GM12878 (cell line): ENCODE measurements at places on chromosomes 7 and 10.

- no peak for DNase-seq
These were observed 9.8 kb downstream of the UCMA start for GRCh38 chr10:13224210-13224995.

GRCh38 chr7:132743974-132744373, 167.7 kb upstream of the PLXNA4 start:
- no peak for DNase-seq

DNA sequence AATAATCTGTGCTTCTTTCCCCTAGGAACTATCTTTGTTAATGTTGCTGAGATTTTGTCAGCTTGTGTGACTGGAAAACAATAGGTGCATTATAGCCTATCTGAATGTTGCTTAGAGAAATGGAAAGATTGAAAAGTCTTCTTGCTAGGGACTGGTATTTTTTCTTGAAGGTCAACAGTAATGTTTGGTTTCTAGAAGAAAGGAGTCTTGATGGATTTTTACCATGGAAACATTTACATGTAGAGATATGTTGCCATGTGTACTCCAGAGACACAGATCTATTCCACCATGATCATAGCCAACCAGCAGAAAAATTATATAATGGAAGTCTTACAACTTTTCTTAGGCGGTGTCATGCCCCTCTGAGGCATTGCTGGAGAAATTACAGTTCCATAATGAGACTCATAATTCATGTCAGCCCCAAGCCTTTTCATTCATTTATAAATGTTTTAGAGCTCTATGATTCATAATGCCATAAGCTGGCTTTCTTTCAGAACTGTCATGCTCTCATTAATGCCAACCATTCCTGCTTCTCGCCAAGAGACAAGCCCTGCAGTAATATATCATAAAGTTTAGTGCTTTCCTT, 175.1 kb upstream of the PTPRZ1 start:
- DNase-seq = no peak

GRCh38 chr10:121947343-121948330, 19.8 kb upstream of the ATE1 start:
- DNase-seq = no peak

DNA sequence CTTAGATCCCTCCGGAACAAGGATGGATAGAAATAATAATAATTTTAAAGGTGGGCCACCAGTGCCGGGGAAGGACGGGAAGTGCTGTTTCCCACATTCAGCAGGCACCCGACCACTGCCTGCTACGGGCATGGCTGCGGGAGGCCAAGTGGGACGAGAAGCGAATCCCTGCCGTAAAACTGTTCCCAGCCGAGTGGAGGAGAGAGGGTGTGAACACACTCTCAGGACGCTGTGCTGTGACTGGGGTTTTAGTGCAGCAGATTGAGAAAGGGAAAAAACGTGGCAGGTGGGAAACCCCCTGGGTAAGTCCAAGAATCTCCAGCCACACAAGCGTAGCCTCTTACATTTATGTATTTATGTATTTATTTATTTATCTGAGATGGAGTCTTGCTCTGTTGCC, 158.8 kb downstream of the DNAJB6 start:
- peak; percentile 32 for DNase-seq

DNA sequence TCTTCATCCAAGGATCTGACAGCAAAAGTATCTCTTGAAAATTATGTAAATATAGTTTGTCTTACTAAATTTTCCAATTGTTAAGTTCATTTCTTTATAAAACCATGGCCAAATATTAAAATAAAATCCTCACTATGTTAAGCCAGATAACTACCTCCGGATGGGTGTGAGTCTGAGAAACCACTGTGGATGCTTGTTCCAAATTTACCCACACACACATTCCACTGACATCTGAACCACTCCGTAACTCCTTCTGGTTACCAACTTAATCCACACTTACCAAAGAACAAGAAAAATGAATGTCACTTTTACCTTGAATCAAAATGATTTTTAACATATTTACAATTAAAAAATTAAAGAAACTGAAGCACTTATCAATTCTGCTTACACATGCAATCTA, 19.7 kb downstream of the CYTH3 start:
- no peak for DNase-seq

DNA sequence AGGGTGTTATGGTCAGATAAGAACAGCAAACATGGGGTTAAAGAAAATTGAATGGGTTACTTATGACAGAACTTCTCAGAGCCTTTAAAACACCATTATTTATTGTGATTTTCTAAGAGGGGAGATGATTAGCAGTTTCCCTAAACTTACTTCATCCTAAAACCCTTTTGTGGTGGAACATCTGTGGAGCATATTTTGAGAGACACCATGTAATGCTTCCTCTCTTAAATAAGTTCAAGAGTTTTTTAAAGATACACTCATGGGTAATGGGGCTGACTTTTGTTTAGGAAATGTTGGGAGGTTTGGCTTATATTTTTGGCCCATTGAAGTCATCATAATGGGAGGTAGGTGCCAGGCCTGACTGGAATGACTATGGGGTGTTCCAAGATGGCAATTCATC, 8.4 kb upstream of the PDCD4 start:
- no peak for DNase-seq

DNA sequence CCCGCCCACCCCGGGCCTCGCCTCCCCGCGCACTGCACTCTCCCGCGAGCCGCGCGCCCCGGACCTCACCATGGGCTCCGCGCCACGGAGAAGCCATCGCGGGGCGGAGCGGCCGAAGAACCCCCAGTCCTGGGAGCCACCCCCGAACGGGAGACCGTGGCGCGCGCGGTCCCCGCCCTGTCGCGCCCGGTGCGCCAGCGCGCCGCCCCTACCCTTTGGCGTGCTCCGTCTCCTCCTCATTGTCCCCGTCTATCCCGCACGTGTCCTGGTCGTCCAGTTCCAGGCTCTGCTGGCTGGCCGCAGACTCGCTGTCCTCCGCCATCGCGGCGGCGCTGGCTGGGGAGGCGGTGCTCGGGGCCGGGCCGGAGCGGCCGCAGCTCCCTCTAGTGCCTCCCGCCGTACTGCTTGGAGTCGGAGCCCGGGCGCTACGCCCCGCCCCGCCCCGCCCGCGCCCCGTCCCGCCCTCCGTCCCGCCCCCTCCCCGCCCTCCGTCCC, at the start of gene NMT2:
Gene NMT2, minus strand, starts transcription at position 403 of the 495 bp plus-strand sequence. Its CDS starts 81 bp downstream, at position 322.
- DNase-seq = no peak

GRCh38 chr10:6406220-6407033, 173.6 kb downstream of the PRKCQ start:
- no peak for DNase-seq

- no peak for DNase-seq
These were observed 23.4 kb upstream of the ARHGAP12 start for GRCh38 chr10:31952066-31952465.

DNA sequence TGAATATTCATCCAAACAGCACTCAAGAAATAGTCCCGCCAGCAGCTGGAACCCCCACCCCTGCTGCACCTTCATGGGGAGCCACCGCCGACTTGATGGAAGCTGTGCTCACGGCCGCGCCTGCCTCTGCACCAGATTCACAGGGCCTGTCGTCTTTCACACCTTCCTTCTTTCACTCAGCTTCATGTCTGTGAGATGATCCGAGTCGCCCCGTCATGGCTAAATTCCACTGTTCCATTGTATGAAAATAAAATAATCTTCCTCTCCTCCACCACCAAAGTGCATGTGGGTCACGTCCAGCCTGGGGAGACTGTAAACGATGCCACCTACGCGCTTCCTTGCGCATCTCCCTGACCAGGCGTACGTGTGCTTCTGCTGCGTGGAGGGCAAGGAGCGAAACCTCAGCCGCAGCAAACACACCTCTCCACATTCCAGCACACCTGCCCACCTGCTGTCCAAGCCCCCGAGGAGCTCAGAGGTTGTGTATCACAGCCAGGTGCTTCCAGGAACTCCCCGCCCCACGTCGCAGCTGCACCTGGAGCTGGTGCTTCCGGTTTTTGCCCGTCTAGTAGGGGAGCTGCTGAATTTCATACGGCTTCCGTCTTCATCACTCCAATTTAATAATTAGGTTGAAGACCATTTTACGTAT, 137.0 kb downstream of the PTPRN2 start:
- no peak for DNase-seq

DNA sequence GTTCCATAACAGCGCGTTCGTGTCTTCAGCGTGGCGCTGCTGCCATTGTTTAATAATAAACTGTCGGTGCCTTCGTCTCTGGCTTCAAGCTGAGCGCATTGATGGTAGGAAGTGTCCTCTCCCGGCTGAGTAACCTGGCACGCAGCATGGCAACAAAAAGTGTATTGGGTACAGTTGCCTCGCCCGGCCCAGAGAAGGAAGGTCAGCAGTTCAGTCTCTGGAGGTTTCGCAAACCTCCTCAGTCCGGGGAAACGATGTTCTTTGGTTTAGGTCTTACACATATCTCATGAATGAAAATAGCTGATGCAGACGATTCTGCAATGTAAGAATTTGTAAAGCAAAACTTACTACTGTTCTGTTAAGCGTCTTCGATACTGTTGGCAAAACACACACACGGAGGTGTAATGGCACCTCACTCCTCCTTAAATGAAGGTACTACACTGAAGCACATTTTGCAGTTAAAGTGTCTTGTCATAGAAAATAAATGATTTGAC, 739 bp upstream of the CCDC186 start:
- no peak for DNase-seq

DNA sequence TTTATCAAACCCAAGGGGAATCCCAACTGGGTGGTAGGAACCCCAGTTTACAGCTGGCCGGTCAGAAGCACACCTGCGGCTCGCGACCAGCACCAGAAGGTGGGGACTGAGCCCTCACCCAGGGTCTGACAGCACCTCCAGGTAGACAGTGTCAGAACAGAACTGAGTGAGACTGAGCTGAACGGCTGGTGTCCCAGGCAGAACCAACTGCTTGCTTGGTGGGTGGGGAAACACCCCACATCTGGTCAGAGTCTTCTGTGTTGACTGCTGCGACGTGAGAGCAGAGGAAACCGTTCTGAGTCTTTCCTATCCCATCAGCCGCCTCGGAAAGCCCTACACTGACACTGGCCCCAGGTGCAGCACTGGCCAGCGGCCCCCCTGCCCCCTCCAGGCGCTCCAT, 160.7 kb downstream of the MAD1L1 start:
- peak; percentile 31 for DNase-seq

- no peak for DNase-seq
These were observed 27.0 kb upstream of the SUN1 start for GRCh38 chr7:805261-805660.

DNA sequence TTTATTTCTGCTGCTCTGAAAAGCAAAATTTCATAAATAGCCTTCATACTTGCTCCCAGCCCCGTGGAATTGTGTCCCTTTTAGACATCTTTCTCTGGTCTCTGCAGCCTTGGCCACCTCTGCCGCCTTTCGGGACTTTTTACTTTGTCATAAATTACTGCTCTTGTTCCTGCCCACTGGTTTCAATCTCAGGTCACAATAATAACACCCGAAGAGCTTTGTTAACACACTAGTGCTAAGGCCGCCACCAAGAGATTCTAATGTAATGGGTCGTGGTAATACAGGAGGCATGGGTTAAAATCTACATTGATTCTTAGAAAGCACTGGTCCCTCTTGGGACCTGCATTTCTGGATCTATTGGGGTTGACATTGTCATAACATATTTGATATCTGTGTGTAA, 276.0 kb upstream of the VWC2 start:
- DNase-seq = no peak

GRCh38 chr10:75788394-75789205, 357.2 kb downstream of the LRMDA start:
- no peak for DNase-seq

DNA sequence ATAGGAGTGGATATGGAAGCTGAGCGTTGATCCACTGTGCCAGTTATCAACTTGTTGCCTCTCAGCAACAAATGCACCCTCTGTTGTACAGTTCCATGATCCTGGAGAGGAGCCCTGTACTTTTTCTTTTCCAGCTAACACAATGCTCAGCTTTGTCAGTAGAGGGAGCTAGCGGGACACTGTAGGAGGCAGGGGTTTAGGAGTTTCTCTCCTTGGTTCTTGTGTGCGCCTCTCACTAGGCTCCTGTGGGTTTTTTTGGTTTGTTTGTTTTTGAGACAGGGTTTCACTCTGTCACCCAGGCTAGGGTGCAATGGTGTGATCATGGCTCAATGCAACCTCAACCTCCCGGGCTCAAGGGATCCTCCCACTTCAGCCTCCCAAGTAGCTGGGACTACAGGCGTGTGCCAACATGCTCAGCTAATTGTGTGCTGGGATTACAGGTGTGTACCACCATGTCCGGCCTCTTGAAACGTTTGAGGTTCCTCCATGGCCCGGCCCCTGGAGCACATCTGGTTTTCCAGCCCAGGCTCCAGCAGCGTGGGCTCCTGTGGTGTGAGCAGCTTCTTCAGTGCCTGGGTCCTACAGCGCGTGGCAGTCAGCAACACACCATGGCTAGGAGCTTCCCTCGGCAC, 12.0 kb upstream of the MARVELD1 start:
- no peak for DNase-seq

DNA sequence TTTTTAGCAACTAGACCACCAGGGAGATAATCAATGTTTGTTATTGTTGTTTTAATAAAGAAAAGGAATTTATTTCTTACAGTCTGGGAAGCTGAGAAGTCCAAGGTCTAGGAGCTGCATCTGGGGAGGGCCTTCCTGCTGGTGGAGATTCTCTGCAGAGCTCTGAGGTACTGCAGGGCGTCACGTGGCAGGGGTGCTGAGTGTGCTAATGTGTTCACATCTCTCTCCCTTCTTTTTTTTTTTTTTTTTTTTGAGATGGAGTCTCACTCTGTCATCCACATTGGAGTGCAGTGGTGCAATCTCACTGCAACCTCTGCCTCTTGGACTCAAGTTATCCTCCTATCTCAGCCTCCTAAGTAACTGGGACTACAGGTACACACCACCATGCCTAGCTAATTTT, 150.9 kb upstream of the TRIM24 start:
- DNase-seq = no peak

- no peak for DNase-seq
These were observed 266.0 kb upstream of the PITRM1 start for GRCh38 chr10:3438606-3439005.

DNA sequence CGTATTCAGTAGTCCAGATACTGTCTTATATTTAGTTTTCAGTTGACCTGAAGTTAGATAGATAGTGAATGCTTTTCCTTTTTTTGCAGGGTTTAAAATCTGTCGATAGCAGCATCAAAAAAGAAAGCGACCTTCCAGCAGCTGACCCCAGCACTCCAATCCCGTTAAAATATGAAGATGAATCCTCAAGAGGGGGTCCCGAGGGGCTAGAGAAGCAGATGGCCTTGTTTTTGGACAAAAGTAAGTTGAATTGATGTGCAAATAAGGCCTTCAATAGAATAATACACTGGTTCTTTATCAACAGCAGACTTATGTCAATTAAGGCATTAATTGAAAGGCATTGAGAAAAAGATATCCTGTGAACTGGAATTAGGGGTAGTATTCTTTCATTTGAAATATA, 18.7 kb downstream of the EDRF1 start:
- no peak for DNase-seq

- no peak for DNase-seq
These were observed 22.3 kb downstream of the MRPS33 start for GRCh38 chr7:140992422-140992821.

GRCh38 chr7:137480824-137481365, 137.4 kb upstream of the PTN start:
- DNase-seq = no peak

- no peak for DNase-seq
These were observed 302.5 kb downstream of the ACTR3B start for GRCh38 chr7:153061910-153062528.
